ENCODE measurements at places on chromosomes 2 and 18. TPM values are rescaled to one million over a fixed set of nuclear protein-coding genes. Genes with fewer than 3 reads are reported as not detected.

The FNDC4 gene
- 34.3 TPM for total RNA-seq

The TXNDC2 gene
- not detected for total RNA-seq

The CTDSP1 gene
- total RNA-seq, result 72.6 TPM

The GALR1 gene
- not detected for total RNA-seq

The SCYGR4 gene
- not detected for total RNA-seq

The ACMSD gene
- not detected for total RNA-seq

The ST8SIA5 gene
- 0.24 TPM for total RNA-seq

The TOGARAM2 gene
- not detected for total RNA-seq

The IL1RN gene
- total RNA-seq, result not detected

The CXCR4 gene
- total RNA-seq, result 211 TPM

The PPP1R1C gene
- total RNA-seq, result 0.93 TPM

The GKN1 gene
- total RNA-seq, result not detected

The PTPRN gene
- 0.47 TPM for total RNA-seq

The UGT1A4 gene
- total RNA-seq, result 0.12 TPM

The B4GALT6 gene
- total RNA-seq, result 10.2 TPM

The CNGA3 gene
- not detected for total RNA-seq

The C1D gene
- total RNA-seq, result 11.8 TPM

The CARF gene
- total RNA-seq, result 4.4 TPM

The SERTAD2 gene
- total RNA-seq, result 15.6 TPM

The COBLL1 gene
- 9.0 TPM for total RNA-seq

The TTC39C gene
- total RNA-seq, result 1.1 TPM

The C2orf15 gene
- total RNA-seq, result 0.41 TPM

The TUBB8B gene
- total RNA-seq, result not detected

The SKA1 gene
- 1.7 TPM for total RNA-seq

The WDR35 gene
- total RNA-seq, result 5.7 TPM

The STK16 gene
- 5.6 TPM for total RNA-seq

The CSRNP3 gene
- total RNA-seq, result 0.47 TPM

The MTCL1 gene
- 25.6 TPM for total RNA-seq

The ARHGAP28 gene
- total RNA-seq, result 16.5 TPM

The MC4R gene
- total RNA-seq, result not detected

The HOXD9 gene
- 7.6 TPM for total RNA-seq

The CIDEA gene
- total RNA-seq, result 3.5 TPM

The SLC39A6 gene
- total RNA-seq, result 21.0 TPM

The TCF23 gene
- total RNA-seq, result not detected

The TCF7L1 gene
- 6.8 TPM for total RNA-seq

The TMEM37 gene
- 5.5 TPM for total RNA-seq

The LIMS1 gene
- total RNA-seq, result 491 TPM

The PAX3 gene
- not detected for total RNA-seq

The CCDC121 gene
- total RNA-seq, result 1.5 TPM

The ZNF804A gene
- total RNA-seq, result 0.82 TPM

The RESP18 gene
- total RNA-seq, result not detected

The IRS1 gene
- total RNA-seq, result 4.0 TPM

The APOB gene
- 0.10 TPM for total RNA-seq

The HOXD12 gene
- total RNA-seq, result not detected
